ENCODE measurements at places on chromosomes 12 and 14. TPM values are rescaled to one million over a fixed set of nuclear protein-coding genes. Genes with fewer than 3 reads are reported as not detected.

- H3K27ac ChIP-seq, result no peak overlapping the region
- no peaks in the 10 kb centered on the region for H3K27me3 ChIP-seq
- H3K36me3 ChIP-seq, result no peaks in the 10 kb centered on the region
- no peak overlapping the region for H3K4me3 ChIP-seq
Observed at GRCh38 chr12:123449856-123450255, 8.1 kb upstream of the SNRNP35 start.

GRCh38 chr14:60508707-60509437 is at the start of gene SIX6:
SIX6 (plus strand) TSS chr14:60509146; CDS start chr14:60509399, 253 bp downstream.
- H3K4me3 ChIP-seq, result peak within 1 kb of the TSS; percentile 7
- no peak within 1 kb of the TSS for H3K27ac ChIP-seq
- no peak for DNase-seq
- no peaks in the 10 kb centered on the region for H3K36me3 ChIP-seq
- H3K27me3 ChIP-seq, result peaks cover 29% of the 10 kb centered on the region

TAS2R13 gene
- total RNA-seq, result 7.3 TPM

DNA sequence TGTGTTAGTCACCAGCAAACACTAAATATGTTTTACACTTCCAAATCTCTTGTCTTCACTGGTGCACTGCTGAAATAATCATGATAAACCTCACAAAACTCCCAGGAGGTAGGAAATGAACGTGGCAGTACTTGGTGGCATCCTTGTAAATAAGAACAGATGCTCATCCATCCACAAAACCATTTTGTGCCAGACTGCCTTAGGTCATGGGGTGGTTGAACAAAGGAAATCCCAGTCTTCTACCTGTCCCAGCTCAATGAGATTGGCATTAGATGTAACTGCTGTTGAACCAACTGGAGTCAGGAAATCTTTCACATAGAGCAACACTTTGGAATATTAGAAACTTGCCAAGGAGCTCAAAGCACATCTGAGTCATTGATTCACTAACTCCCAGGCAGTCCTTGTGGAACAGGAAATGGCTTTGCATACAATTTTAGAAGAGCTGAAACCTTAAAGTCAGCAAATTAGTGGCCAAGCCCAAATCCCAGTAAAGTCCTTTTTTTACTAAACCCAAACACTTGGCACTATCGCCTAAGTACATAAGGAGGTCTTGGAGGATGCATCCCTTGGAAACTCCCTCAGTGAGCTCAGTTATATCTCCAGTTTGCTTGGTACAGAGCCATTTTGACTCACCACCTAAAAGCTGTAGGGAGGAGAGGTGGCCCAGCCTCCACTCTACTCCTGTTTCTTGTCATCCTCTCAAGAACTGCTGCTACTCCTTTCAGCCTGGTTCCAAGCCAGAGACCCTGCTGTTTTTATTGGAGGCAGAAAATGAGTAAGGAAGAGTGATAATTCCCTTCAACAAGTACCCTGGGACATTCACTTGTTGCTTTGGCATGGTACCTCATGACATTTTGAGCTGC is 208.0 kb downstream of the NOVA1 start:
- DNase-seq, result no peak
- H3K4me3 ChIP-seq, result no peak overlapping the region
- no peaks in the 10 kb centered on the region for H3K36me3 ChIP-seq
- no peak overlapping the region for H3K27ac ChIP-seq
- H3K4me1 ChIP-seq, result no peaks in the 10 kb centered on the region

FLRT2 gene
- 45.4 TPM for total RNA-seq

P2RX2 gene
- total RNA-seq, result not detected

- no peak overlapping the region for H3K27ac ChIP-seq
- no peaks in the 10 kb centered on the region for H3K36me3 ChIP-seq
- no peaks in the 10 kb centered on the region for H3K4me1 ChIP-seq
- DNase-seq, result no peak
- H3K27me3 ChIP-seq, result no peaks in the 10 kb centered on the region
Observed at GRCh38 chr12:24991209-24992049, 42.5 kb upstream of the BCAT1 start.

- no peak overlapping the region for H3K4me3 ChIP-seq
- no peak for DNase-seq
- H3K36me3 ChIP-seq, result no peaks in the 10 kb centered on the region
- H3K27ac ChIP-seq, result no peak overlapping the region
- peaks cover 4% of the 10 kb centered on the region for H3K4me1 ChIP-seq
- H3K27me3 ChIP-seq, result no peaks in the 10 kb centered on the region
Observed at GRCh38 chr12:69821456-69822159, 3.4 kb upstream of the MYRFL start.

DNA sequence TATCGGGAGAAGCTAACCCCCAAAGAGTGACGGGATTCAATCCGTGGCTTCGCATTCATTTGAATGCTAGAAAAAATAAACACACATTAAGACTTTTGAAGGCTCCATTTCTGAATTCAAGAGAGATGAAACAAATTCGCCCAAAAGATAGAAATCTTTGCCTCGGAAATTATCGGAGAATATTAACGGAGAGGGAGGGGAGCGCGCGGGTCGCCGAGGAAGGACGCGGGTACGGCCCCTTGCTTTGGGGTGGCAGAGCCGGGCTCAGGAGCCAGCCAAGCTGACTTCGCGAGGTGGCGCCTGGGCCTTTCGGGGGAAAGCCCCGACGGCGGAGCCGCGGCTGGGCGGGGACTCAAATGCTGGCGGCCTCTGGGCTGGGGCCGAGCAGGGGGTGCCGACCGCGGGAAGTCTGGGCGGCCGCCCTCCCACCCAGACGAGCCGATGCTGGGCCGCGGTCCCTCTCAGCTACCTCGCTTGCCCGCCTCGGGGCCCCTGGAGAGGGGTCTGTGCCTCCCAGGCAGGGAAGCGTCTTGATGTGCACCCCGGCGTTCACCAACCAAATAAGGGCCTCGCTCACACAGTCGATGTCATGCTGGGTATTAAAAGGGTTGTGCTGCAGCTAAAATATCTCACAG is 14.7 kb downstream of the NKX2-1 start:
- H3K36me3 ChIP-seq, result no peaks in the 10 kb centered on the region
- peaks cover 7% of the 10 kb centered on the region for H3K4me1 ChIP-seq
- H3K4me3 ChIP-seq, result peak overlapping the region; percentile 13
- H3K27ac ChIP-seq, result no peak overlapping the region
- H3K27me3 ChIP-seq, result peaks cover 19% of the 10 kb centered on the region

IFNG gene
- total RNA-seq, result not detected

ARHGDIB gene
- total RNA-seq, result 199 TPM

DNA sequence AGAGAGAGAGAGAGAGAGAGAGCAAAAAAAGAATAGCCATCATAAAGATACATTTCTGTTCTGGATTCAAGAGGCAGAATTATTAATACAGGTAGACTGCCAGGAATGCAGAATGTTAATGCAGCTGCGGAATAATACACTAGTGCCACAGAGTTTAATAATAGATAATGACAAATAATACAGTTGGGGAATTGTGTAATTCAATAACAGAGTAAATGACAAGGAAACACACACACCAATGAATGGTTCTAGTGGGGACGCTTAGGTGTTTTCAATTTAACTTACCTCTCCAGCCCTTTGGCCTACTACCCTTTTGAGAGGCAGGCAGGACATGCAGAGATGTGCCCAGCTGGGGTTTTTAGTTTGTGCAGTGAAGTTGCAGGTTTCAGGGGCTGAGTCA is 313.9 kb downstream of the NRXN3 start:
- H3K4me1 ChIP-seq, result no peaks in the 10 kb centered on the region
- no peaks in the 10 kb centered on the region for H3K27me3 ChIP-seq
- H3K36me3 ChIP-seq, result no peaks in the 10 kb centered on the region
- DNase-seq, result no peak
- no peak overlapping the region for H3K4me3 ChIP-seq
- no peak overlapping the region for H3K27ac ChIP-seq

GRCh38 chr12:91109148-91109564 is 2.1 kb downstream of the LUM start:
- H3K4me3 ChIP-seq, result no peak overlapping the region
- no peak overlapping the region for H3K27ac ChIP-seq
- no peaks in the 10 kb centered on the region for H3K27me3 ChIP-seq
- no peaks in the 10 kb centered on the region for H3K4me1 ChIP-seq
- DNase-seq, result no peak

DNA sequence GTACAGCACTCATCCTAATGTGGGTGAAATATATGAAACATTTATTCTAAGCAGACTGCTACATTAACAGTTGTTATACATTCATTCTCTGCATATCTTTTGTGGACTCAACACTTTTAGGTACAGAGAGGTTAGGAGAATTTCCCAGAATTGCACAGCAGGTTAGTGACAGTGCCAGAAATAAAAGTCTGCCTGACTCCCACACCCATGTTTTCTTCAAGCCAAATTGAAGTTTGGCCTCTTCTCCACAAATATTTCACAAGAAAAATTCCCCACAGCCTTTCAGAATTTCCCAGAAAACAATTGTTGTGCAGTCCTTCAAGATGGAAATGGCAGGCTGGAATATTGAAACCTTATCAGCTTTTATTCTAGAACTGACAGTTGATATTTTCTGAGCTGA is 464.8 kb downstream of the RAD51B start:
- H3K4me3 ChIP-seq, result no peak overlapping the region
- DNase-seq, result no peak
- no peaks in the 10 kb centered on the region for H3K36me3 ChIP-seq
- no peak overlapping the region for H3K27ac ChIP-seq
- H3K27me3 ChIP-seq, result no peaks in the 10 kb centered on the region
- H3K4me1 ChIP-seq, result peaks cover 36% of the 10 kb centered on the region

TMEM117 gene
- 30.8 TPM for total RNA-seq

DERA gene
- 25.5 TPM for total RNA-seq

GRCh38 chr12:105226219-105226618 is 9.8 kb downstream of the APPL2 start:
- peaks cover 6% of the 10 kb centered on the region for H3K36me3 ChIP-seq
- peak overlapping the region; percentile 56 for H3K4me3 ChIP-seq
- peaks cover 26% of the 10 kb centered on the region for H3K4me1 ChIP-seq
- DNase-seq, result peak; percentile 29

OASL gene
- total RNA-seq, result 1.1 TPM

- H3K4me1 ChIP-seq, result peaks cover 11% of the 10 kb centered on the region
- no peak overlapping the region for H3K27ac ChIP-seq
- no peak for DNase-seq
- H3K27me3 ChIP-seq, result no peaks in the 10 kb centered on the region
- H3K36me3 ChIP-seq, result no peaks in the 10 kb centered on the region
Observed at GRCh38 chr14:100115726-100116125, 43.7 kb downstream of the DEGS2 start.

POC1B gene
- total RNA-seq, result 11.9 TPM

DNA sequence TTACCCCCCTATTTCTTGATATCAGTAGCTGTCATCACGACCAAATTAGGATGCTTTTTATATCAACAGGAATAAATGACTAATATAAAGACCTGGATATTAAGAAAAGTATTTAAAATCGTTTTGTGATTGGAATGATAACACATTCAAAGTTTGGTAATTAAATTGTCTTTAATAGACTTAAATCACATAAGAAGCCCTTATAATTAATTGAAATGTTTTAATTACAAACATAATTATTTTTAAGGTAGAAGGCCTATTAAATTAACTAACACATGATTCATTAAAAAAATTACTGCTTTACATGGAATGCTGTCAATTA is 412.4 kb downstream of the FUT8 start:
- H3K27ac ChIP-seq, result no peak overlapping the region
- H3K27me3 ChIP-seq, result no peaks in the 10 kb centered on the region
- no peaks in the 10 kb centered on the region for H3K4me1 ChIP-seq
- no peaks in the 10 kb centered on the region for H3K36me3 ChIP-seq
- no peak for DNase-seq
- H3K4me3 ChIP-seq, result no peak overlapping the region

DNA sequence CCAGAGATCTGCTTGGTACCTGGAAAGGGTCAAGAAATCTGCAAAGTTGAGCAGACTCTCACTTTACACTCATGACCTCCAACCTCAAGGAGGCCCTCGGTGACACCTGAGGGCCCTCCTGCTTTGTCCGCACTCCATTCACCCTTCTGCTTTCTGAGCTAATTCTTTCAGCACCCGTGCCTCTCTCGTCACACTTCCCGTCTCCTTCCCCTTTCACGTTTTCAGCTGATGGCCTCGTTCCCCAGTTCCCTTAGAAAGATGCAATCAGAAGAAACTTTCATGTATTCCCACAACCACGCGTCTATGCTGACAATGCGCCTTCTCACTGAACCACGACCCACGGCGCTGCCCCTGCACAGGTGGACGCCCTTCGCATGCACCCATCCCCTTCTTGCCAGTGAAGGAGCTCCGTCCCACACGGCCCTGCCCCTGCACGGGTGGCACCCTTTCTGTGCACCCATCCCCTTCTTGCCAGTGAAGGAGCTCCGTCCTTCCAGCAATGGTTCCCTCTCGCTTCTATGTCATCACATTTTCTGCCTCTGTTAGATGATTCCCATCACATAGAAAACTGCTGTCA is 340.1 kb upstream of the FKBP4 start:
- peaks cover 14% of the 10 kb centered on the region for H3K36me3 ChIP-seq
- no peak overlapping the region for H3K27ac ChIP-seq
- H3K4me1 ChIP-seq, result peaks cover 8% of the 10 kb centered on the region
- H3K4me3 ChIP-seq, result no peak overlapping the region
- DNase-seq, result no peak

FITM1 gene
- not detected for total RNA-seq

VASH1 gene
- 21.5 TPM for total RNA-seq

- no peak overlapping the region for H3K4me3 ChIP-seq
- no peak for DNase-seq
- H3K36me3 ChIP-seq, result no peaks in the 10 kb centered on the region
Observed at GRCh38 chr14:105878554-105878953, 352.2 kb downstream of the TMEM121 start.

COL2A1 gene
- total RNA-seq, result not detected

GRCh38 chr12:113222730-113223531 is 1.7 kb downstream of the TPCN1 start:
- H3K27me3 ChIP-seq, result no peaks in the 10 kb centered on the region
- peak overlapping the region; percentile 91 for H3K27ac ChIP-seq
- DNase-seq, result no peak
- peaks cover 26% of the 10 kb centered on the region for H3K4me1 ChIP-seq

C12orf54 gene
- total RNA-seq, result not detected

DNA sequence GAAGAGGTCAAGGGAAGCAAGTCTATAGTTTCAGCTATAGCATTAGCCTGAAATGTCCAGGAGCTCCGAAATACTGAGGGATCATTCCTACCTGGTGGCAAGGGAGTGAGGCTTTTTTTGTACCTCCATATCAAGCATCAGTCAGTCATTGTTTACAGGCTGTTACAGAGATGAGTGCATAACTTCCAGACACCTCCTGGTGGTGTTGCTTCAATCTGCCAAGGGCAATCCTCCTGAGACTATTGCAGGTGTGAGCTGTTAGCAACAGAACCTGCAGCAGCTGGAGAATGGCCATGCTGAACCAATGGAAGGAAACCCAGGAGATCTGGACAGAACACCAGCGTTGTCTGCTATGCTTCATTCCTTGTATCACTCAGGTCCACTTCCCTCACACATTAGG is 80.0 kb upstream of the SLC8A3 start:
- DNase-seq, result no peak
- H3K4me3 ChIP-seq, result no peak overlapping the region
- H3K36me3 ChIP-seq, result no peaks in the 10 kb centered on the region
- no peak overlapping the region for H3K27ac ChIP-seq
- no peaks in the 10 kb centered on the region for H3K4me1 ChIP-seq

- H3K4me1 ChIP-seq, result peaks cover 40% of the 10 kb centered on the region
- no peak overlapping the region for H3K4me3 ChIP-seq
- DNase-seq, result no peak
- peaks cover 7% of the 10 kb centered on the region for H3K36me3 ChIP-seq
- no peaks in the 10 kb centered on the region for H3K27me3 ChIP-seq
Observed at GRCh38 chr14:24427537-24428508, 1.6 kb downstream of the CBLN3 start.

- no peaks in the 10 kb centered on the region for H3K4me1 ChIP-seq
- H3K27ac ChIP-seq, result no peak overlapping the region
- no peaks in the 10 kb centered on the region for H3K36me3 ChIP-seq
- no peak overlapping the region for H3K4me3 ChIP-seq
Observed at GRCh38 chr12:39372929-39373328, 70.0 kb downstream of the KIF21A start.

RAB2B gene
- 19.2 TPM for total RNA-seq
